ENCODE measurements at places on chromosomes 2 and 18. TPM values are rescaled to one million over a fixed set of nuclear protein-coding genes. Genes with fewer than 3 reads are reported as not detected.

AKAIN1 gene
- not detected for polyA plus RNA-seq

FIGN gene
- 3.0 TPM for polyA plus RNA-seq

DHRS9 gene
- polyA plus RNA-seq: 0.55 TPM

FAM110C gene
- 0.91 TPM for polyA plus RNA-seq

AQP12B gene
- 1.3 TPM for polyA plus RNA-seq
